ENCODE measurements at places on chromosomes 1 and 21.

DNA sequence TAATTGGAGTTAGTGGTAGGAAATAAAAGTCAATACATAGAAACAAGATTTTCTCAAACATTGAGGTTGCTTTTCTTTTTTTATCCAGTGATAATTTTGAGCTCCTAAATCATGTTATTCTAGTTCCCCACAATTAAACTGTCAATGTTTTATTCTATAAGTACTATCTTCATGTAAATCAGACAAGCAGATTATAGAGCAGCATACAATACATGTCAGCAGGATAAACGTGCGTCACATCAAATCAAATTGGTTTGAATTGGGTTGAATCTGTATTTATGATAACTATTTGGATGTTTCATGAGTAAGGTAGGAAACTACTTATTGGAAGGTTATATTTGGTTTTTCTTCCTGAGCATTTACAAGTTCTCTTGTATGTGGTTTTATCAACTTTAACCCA is 2028.7 kb downstream of the NCAM2 start:
- DNase-seq = no peak

DNA sequence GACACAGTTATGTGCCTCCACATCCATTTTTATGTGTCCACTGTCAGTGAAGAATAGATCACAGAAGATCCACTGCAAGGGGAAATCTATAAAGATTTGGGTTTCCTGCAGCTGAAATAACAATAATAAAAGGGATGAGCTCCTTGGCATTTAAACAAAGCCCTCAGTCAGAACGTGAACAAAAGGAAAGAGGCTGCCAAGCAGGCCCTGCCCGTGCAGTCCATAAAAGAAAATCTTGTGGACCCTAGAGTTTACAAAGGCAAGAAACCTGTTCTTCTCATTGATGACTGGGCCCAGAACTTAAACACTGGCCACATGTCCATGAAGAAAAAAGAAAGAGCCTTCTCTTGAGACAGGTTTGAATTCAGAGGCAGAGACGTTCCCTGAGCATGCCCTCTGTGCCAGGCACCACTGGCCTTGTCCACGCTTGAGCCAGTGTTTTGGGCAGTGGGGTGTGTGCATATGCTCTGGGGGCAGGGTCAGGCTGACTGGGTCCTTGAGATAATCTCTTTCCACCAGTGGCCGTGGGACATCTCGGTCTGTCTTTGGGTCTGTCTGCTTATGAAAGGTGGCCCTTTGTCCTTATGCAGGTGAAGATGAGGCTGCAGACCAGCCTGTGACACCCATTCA is 142.7 kb downstream of the HIVEP3 start:
- no peak for DNase-seq

GRCh38 chr1:116962987-116963639 is 38.4 kb upstream of the CD101 start:
- no peak for DNase-seq

GRCh38 chr1:36471830-36472641 is 7.9 kb upstream of the MRPS15 start:
- DNase-seq = no peak

GRCh38 chr1:22238356-22239224 is 95.7 kb upstream of the WNT4 start:
- no peak for DNase-seq

GRCh38 chr1:222824641-222825040 is 9.8 kb downstream of the DISP1 start:
- no peak for DNase-seq

DNA sequence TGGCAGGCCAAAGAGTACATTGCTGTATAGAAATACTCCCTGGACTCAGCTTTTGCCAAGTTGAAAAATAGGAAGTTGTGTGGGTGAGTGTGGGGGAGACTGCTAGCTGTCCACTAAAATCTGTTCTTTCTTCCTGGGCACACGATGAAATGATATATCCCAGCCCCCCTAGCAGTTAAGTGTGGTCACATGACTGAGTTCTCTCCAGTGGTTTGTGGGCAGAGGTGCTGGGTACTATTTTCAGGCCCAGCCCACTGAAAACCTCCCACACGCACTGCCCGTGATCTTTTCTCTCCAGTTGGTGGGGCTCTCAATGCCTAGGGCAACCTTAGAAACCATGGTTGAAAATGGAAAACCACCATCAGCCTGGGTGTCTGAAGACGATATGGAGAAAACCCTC is 119.7 kb upstream of the LMO4 start:
- DNase-seq = no peak

- DNase-seq = no peak
Measured at GRCh38 chr1:98919652-98920051, 85.0 kb downstream of the PLPPR5 start.

- DNase-seq = no peak
Measured at GRCh38 chr1:211616231-211616964, 37.4 kb upstream of the SLC30A1 start.

DNA sequence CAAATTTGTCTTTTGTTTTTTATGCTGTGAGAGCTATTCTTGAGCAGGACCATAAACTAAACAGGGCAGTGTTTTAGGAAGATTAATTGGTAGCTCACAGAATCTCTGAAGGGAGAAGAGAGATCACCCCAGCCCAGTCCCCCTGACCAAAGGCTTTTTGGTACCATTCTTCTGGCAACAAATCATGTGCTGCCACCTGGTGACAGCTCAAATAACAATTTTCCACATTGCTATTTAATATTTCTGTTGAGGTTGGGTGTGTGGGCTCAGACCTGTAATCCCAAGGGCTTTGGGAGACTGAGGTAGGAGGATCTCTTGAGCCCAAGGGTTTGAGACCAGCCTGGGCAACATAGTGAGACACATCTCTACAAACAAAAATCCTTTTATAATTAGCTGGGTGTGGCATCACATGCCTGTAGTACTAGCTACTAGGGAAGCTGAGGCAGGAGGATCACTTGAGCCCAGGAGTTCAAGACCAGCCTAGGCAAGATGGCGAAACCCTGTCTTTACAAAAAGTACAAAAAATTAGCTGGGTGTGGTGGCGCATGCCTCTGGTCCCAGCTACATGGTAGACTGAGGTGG is 2.2 kb upstream of the TESK2 start:
- peak; percentile 43 for DNase-seq

- DNase-seq = no peak
Measured at GRCh38 chr1:50827546-50827945, 132.5 kb downstream of the FAF1 start.

GRCh38 chr1:100497796-100498195 is 40.1 kb upstream of the GPR88 start:
- DNase-seq = no peak
